ENCODE measurements at places on chromosomes 4 and X. TPM values are rescaled to one million over a fixed set of nuclear protein-coding genes. Genes with fewer than 3 reads are reported as not detected.

DNA sequence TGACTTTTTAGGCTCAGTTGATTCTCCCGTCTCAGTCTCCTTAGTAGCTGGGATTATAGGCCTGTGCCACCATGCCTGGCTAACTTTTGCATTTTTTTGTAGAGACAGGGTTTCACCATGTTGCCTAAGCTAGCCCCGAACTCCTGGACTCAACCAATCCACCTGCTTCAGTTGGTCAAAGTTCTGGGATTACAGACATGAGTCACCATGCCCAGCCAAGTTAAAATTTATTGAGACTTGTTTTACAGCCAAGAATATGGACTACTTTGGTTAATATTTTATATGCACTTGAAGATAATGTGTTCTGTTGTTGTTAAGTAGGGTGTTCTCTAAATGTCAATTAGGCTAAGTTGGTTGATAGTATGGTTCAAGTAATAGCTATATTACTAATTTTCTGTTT lies 58.7 kb downstream of the CYTL1 start:
- DNase-seq = no peak

DNA sequence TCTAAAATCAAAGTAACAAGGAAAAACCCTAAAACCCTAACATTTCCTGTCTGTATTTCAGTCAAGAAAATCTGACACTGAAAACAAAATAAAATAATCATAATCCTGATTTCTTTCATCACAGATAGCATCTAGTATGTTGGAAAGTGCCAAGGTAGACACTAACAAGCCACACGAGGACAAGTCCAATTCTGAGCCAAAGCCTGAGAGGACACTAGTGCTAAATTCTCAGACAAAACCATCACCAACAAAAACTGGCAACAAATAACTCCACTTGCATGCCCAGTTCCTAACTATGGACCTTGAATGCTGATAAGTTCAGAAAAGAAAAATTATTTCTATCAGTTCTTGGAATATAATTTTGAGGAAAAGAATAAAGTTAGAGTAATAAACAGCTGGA lies 113.7 kb downstream of the MANBA start:
- no peak for DNase-seq

The FAM241A gene
- total RNA-seq = 1.5 TPM

DNA sequence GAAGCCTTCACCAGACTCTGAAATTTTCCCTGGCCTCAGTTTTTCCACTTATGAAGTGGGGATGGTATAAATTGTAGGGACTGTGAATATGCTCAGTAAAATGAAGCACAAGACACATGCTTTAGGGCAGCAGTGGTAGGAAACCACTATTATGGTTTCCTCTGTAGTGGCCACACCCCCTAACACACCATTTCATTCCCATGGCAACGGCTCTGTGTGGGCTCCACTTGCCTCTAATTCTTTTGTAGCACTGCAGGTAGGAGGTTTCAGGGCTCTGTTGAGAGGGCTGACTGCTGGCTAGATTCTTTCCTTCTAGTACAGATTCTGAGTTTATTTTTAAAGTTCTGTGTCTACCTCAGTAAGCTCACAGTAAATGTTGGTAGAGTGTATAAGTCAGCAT lies 3.5 kb upstream of the VMA21 start:
- DNase-seq = no peak

The POF1B gene
- not detected for total RNA-seq

- no peak for DNase-seq
Observed at GRCh38 chr4:62191451-62192240, 991.5 kb downstream of the ADGRL3 start.

DNA sequence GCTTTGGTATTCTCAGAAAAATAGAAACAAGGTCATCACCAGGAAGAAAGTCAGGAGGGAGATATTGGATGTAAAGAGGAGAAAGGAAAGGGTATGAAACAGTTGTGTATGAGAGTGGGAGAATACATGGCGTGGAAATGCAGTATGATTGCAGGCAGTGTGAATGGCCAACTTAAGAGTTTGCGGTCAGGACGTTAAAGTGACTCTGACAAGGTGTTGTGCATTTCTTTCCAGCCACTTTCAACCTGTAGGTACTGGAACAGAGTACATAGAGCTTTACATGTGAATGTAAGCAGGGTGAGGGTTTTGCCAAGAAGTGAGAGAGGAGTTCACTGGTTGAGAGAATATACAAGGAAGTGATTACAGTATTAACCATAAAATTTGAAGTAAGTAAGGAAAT lies 15.7 kb downstream of the ATP10D start:
- no peak for DNase-seq

The MTM1 gene
- total RNA-seq = 11.0 TPM

DNA sequence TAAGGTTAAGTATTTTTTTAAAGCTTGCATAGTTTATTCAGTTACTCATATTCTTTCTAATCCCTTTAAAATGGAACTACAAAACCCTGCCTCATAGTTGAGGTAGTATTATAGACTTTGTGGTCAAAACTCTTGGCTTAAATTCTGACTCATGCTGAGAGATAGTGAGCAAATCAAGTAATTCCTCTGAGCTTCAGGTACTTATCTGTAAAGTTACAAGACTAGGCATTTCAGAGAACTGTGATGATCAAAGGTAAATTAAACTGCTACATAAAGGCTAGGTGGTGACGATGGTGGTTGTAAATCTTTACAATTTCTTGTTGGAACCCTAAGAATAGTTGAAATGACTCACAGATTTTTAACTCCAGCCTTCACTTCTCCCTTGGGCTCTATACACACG lies 3.2 kb upstream of the CLOCK start:
- DNase-seq = peak; percentile 92

DNA sequence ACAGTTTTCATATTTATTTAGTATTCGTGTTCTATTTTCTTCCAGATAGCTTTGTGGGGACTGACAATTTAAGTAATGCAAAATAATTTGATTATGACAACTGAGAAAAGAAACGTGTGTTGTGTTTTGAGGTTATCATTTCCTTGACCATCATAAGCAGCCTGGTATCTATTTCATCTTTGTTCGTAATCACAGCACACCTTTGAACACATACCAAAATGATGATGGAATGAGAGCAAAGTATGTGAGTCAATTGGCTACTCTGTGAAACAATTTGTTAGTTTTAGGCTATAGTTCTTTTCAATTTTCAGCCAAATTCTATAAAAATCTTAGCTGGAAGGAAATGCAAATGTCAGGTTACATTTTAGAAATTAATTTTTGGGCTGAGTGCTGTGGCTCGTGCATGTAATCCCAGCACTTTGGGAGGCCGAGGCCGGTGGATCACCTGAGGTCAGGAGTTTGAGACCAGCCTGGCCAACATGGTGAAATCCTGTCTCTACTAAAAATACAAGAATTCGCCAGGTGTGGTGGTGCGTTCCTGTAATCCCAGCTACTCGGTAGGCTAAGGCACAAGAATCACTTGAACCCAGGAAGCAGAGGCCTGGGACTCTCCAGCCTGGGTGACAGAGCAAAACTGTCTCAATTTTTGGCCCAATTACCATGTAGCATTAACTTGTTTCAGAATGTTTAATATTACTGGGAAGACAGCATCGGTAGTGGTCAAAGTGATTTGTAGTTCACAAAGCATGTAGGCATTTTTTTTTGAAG lies 1.1 kb upstream of the DUSP21 start:
- no peak for DNase-seq

DNA sequence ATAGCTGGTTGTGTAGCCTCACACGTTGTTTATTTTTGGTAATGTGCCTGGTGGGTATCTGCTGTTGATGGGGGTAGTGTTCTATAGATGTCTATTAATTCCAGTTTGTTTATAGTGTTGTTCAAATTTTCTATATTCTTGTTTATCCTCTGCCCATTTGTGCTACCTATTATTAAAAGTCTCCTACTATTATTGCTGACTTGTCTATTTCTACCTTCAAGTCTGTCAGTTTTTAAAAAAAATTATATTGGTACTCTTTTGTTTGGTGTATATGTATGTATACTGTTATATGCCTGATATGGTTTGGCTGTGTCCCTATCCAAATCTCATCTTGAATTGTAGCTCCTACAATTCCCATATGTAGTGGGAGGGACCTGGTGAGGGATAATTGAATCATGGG lies 578.6 kb downstream of the PCDH7 start:
- no peak for DNase-seq

DNA sequence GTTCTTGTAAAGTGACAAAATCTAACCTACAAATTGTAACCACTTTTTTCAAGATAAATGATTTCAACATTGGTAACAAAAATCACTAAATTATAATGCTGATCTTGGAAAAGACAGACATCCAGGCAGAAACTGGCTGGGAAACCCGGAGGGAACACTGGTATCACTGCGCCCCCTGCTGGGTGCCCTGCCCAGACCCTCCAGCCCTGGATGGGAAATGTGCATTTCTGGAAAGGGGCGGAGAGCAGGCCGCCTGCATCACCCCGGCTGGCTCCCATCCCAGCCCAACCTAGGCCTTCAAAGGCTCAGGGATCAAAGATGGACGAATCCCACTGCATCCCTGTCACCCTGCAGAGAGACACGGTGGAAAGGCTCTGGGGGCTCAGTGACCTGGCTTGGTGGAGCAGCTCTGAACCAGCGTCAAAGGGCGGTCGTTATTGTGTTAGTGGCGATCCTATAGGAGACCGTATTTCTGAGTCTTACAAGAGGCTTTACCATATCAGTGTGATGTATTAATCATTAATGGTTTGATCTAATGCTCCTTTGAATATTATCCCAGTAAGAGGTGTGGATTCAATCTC lies 37.3 kb downstream of the ACOX3 start:
- DNase-seq = peak; percentile 39

DNA sequence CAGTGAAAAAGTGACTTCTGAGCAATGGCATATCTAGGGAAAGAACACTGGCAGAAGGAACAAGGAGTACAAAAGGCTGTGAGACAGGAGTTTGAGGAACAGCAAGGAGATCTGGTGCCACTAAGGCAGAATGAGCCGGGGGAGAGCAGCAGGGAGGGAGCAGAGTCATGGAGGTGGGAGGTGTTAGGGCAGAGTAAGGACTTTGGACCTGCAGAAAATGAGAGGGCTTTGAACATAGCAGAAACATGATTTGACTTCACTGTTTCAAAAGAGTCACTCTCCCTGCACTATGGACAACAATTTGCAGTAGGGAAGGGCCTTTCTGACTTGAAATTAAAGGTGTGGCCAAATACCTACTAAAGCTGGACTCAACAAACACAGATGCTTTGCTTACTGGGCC lies 356.2 kb downstream of the ADGRL3 start:
- peak; percentile 6 for DNase-seq

The LRPAP1 gene
- total RNA-seq = 191 TPM

DNA sequence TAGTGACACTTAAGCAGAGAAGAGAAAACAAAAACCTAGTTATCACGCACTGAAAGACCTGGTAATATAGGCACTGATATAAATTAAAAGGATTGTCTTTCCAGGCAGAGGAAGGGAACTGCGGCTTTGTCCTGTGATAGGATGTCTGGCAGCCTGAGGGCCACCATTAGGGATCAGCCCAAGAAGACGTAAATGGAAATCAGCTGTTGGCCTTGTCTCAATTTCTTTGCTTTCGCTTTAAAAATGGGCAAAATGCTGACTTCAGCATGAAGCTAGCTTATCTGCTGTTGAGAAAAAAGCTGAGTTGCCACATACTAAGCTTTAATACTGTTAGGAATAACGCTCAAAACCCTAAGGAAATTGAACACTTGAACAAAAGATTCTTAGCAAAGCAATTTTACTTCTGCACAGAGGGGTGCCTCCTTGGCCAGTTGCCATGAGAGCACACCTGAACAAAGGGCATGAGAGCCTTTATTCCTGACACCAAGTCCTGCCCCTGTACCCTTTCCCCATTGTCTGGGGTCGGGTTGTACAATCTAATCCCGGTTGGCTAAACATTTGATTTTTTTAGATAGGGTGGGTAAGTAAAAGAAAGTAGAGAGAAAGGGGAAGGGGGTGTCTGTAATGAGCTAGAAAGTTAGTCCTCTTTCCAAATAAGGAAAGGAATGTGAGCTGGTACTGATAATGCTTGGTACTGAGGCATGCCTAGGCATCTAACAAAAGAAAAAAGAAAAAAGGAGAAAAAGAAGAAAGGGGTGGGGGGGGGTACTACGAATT lies 85.1 kb upstream of the UCP1 start:
- peak; percentile 9 for DNase-seq

GRCh38 chr4:24514808-24515207 lies 69.5 kb downstream of the DHX15 start:
- no peak for DNase-seq

The TRIM60 gene
- not detected for total RNA-seq

- DNase-seq = no peak
Observed at GRCh38 chr4:118881512-118882146, 7.0 kb upstream of the SYNPO2 start.

GRCh38 chr4:71202705-71203104 lies 136.1 kb upstream of the SLC4A4 start:
- peak; percentile 67 for DNase-seq

The AIFM1 gene
- 39.6 TPM for total RNA-seq

The JCHAIN gene
- total RNA-seq = not detected

Measured in astrocyte (in vitro differentiated cells and primary cell).